Effector CD4-positive, alpha-beta T cell (primary cell): ENCODE measurements at places on chromosomes 7 and 10.
A peak's percentile ranks its signal among the peaks of the same experiment; 100 is the strongest.

- no peak for DNase-seq
Observed at GRCh38 chr7:85471740-85472139, 284.9 kb upstream of the SEMA3D start.

GRCh38 chr10:6543431-6544005 is 36.6 kb downstream of the PRKCQ start:
- peak; percentile 32 for DNase-seq

DNA sequence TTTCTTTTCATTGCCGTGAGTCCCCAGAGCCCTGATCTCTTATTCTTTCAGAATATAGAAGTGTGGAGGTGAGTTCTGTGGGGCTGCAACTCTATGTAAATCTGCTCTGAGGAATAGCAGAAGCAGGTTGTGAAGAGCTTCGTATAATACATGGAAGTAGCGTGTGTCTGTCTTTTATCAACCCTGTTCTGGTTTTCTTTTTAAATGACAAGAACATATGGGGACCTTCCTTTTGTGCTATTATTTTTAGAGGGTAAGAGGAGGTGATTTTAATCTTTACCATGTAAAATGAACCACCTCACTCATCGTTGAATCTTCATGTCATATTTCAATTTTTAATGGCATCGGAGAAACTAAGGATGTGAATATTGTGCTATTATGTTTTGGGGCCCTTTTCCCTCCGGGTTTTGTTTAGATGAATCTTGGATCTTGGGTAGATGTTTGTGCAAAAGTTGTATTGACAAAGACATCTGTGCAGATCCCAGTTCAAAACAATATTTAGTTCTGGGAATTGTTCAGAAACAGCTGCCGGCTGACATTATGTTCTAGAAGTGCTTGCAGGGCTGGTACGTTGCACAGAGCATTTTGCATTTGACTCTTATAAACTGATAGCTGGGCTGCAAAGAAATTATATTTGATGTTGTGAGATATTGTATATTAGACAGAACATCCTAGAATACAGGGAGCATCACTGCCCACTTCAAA is 46.7 kb downstream of the PLXDC2 start:
- no peak for DNase-seq

- no peak for DNase-seq
Observed at GRCh38 chr10:104406715-104407650, 53.4 kb downstream of the CFAP58 start.

- DNase-seq = no peak
Observed at GRCh38 chr7:105887569-105888189, 11.3 kb upstream of the ATXN7L1 start.

DNA sequence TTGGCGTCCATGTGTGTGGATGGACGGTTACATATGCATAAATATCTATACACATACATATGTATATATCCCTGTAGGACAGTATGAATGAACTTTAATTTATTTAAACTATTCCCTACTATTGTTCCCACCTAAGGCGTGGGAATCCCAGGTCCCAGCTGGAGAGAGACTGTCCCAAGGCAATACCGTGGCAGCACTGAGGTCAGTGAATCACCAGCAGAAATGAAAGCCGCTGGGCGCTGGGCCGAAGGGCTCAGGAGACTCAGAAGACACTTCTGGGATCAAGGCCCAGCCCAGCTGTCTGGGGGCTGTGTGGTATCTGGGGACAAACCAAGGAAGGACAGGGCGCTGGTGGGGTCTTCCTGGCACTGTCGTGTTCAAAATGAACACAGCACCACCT is 49.6 kb upstream of the MYL10 start:
- DNase-seq = no peak

DNA sequence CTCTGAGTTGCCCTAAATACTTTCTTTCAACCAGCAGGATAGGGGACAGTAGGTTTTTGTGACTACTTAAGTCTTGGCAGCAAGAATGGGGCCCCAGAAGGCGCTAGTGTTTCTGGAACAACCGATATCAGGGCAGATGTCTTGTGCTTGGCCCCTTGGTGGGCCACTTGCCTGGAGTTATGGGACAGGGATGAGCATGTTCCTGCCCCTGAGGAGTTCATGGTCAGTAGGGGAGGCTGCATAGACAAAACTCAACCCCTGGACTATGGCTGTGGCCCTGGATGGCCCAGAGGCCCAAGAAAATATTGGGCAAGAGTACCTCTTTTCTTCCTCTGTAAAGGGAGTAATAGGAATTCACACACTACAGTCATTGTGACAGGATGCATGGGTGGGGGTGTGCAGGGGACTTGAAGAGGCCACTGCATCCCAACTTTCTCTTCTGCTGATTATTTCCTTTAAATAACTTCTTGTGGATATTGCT is 57.7 kb upstream of the IGFBP3 start:
- no peak for DNase-seq

- DNase-seq = no peak
Observed at GRCh38 chr10:111989136-111989911, 194.2 kb downstream of the GPAM start.

GRCh38 chr10:48444266-48444665 is 137.8 kb downstream of the MAPK8 start:
- DNase-seq = no peak

- no peak for DNase-seq
Observed at GRCh38 chr10:120457431-120458172, 575 bp downstream of the PLPP4 start.

GRCh38 chr10:34748767-34749166 is 66.3 kb downstream of the PARD3 start:
- DNase-seq = no peak
